Tibial nerve (tissue), 4 donors: ENCODE measurements at places on chromosomes 7 and 10. TPM values are rescaled to one million over a fixed set of nuclear protein-coding genes. Genes with fewer than 3 reads are reported as not detected.
A peak's percentile ranks its signal among the peaks of the same experiment; 100 is the strongest.

- H3K4me3 ChIP-seq: no peak overlapping the region
- H3K27me3 ChIP-seq: no peaks in the 10 kb centered on the region
- DNase-seq: no peak
- peak overlapping the region; percentile 79 for H3K27ac ChIP-seq
- peaks cover 51% of the 10 kb centered on the region for H3K4me1 ChIP-seq
Measured at GRCh38 chr7:144827621-144828020, 8.2 kb downstream of the TPK1 start.

- H3K27me3 ChIP-seq: no peaks in the 10 kb centered on the region
- no peak overlapping the region for H3K27ac ChIP-seq
Measured at GRCh38 chr10:11509036-11509435, 102.4 kb downstream of the USP6NL start.

NSUN6 gene
- total RNA-seq: 30.6 TPM

SORCS1 gene
- total RNA-seq: 34.3 TPM

C10orf53 gene
- not detected for total RNA-seq

DNA sequence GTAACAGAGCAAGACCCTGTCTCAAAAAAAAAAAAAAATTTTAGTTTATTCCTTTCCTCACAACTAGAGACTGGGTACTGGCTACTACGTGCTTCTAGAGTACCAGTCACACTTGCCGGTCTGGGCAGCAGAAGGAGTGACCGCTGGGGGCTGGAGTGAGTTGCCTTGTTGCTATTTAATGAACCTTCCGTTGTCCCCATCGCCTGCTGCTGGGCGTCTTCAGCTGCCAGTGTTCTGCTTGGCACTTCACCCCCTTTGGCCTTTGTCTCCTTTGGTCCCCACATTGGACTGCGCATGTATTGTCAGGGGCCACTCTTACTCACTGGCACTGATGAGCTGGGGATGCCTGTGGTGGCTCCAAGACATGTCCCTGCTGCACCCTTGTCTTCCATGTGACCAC is 110.6 kb downstream of the CLEC2L start:
- H3K36me3 ChIP-seq: no peaks in the 10 kb centered on the region
- H3K4me1 ChIP-seq: no peaks in the 10 kb centered on the region
- H3K27ac ChIP-seq: no peak overlapping the region
- H3K4me3 ChIP-seq: no peak overlapping the region
- H3K27me3 ChIP-seq: no peaks in the 10 kb centered on the region

DNA sequence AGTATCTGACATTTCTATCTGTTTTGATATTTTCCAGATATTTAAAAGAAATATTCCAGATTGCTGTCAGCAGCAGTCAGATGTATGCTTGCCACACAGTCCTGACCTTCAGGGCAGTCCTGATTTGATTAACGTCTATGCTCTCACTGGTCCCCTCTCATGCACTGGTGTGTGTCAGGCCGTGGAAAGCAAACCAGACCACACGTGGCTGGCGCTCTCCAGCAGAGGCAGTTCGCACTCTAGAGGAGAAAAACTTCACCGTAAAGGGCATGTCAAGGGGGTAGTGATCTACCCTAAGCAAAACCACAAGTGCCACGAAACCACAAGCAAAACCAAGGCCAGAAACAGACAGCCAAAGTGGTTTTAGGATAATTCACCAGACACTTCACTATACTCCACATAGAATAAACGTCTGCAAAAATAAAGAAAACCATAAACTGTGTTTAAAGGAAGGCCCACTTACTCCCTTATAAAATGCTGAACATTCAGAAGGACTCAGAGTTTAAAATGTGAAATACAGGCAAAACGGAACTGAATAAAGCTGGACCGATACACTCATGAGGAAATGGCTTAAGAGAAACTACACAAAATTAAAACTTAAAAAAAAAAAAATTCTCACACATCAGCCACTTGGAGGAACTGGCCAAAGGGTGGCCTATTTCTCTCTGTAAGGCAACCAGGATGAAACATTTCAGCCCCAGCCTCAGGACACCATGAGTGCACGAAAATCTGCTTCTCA is 26.4 kb downstream of the PARP12 start:
- peaks cover 9% of the 10 kb centered on the region for H3K4me1 ChIP-seq
- H3K27me3 ChIP-seq: no peaks in the 10 kb centered on the region
- no peak overlapping the region for H3K4me3 ChIP-seq
- no peak for DNase-seq
- H3K27ac ChIP-seq: no peak overlapping the region

CAV1 gene
- 375 TPM for total RNA-seq

GRCh38 chr7:47446871-47447466 is 134.9 kb downstream of the TNS3 start:
- no peak overlapping the region for H3K4me3 ChIP-seq
- H3K27me3 ChIP-seq: no peaks in the 10 kb centered on the region
- no peak overlapping the region for H3K27ac ChIP-seq
- peaks cover 72% of the 10 kb centered on the region for H3K4me1 ChIP-seq
- no peak for DNase-seq

IFIT1B gene
- not detected for total RNA-seq

DNA sequence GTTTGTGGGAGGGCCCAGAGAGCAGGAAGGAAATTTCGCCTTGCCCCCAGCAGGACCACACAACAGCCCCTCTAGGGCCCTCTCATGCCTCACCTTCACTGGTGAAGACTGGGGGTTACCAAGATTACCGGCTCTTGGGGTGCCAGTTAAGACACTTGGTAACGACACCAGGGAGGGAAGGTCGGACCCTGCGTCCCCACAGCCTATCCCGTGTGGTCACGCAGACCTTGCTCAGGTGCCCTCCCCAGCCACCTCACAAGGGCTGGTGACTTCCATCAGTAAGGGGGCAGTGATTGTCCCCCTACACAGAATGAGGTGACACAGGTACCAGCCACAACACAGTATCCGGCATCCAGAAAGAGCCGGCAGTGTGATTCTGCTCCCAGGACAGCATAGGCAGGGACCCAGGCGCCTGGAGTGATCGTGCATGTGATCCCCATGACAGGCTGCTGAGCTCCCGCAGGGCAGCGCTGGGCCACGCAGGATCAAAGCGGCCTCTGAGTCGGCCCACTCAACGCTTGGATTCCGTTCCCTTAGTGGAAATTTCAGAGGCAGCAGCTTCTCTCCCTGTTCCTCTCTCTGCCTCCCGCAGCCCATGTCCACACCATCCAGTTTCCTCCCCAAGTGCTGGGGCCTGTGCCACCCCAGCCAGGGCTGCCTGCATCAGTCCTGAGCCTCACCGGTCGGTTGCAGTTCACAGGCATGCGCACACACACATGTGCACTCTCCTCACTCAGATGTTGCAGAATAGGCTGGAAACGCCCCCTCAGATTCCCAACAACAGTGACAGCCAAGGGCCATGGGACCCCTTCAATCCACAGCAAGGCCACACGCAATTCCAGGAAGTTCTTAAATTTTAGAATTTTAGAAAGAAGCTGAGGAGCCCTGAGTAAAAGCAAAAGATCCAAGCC is 35.8 kb downstream of the CAMK2B start:
- peak; percentile 8 for DNase-seq
- H3K4me1 ChIP-seq: no peaks in the 10 kb centered on the region
- peak overlapping the region; percentile 64 for H3K27ac ChIP-seq

XRCC2 gene
- 0.44 TPM for total RNA-seq

DNA sequence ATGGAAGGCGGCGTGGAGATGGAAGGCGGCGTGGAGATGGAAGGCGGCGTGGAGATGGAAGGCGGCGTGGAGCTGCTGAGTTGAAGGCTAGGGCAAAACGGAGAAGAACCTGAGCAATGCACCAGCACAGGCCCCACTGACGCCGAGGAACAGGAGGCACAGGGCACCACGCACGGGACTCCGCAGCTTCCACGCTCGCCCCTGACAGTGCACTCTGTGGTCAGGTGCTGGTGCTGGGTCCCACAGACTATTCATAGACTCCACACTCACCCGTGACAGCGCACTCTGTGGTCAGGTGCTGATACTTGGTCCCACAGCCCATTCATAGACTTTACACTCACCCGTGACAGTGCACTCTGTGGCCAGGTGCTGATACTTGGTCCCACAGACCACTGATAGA is 34.0 kb downstream of the CPXM2 start:
- no peaks in the 10 kb centered on the region for H3K27me3 ChIP-seq
- peaks cover 4% of the 10 kb centered on the region for H3K4me1 ChIP-seq
- no peak for DNase-seq
- peaks cover 9% of the 10 kb centered on the region for H3K36me3 ChIP-seq
- H3K4me3 ChIP-seq: no peak overlapping the region

SPAM1 gene
- total RNA-seq: not detected

HSPB1 gene
- total RNA-seq: 279 TPM

- H3K4me1 ChIP-seq: peaks cover 5% of the 10 kb centered on the region
- no peak for DNase-seq
- H3K4me3 ChIP-seq: no peak overlapping the region
Measured at GRCh38 chr7:142362349-142362748, 104.5 kb upstream of the PRSS58 start.

- H3K4me3 ChIP-seq: no peak overlapping the region
- no peak overlapping the region for H3K27ac ChIP-seq
- H3K27me3 ChIP-seq: no peaks in the 10 kb centered on the region
- H3K36me3 ChIP-seq: no peaks in the 10 kb centered on the region
- DNase-seq: no peak
Measured at GRCh38 chr7:54129035-54129434, 413.1 kb upstream of the VSTM2A start.

DNA sequence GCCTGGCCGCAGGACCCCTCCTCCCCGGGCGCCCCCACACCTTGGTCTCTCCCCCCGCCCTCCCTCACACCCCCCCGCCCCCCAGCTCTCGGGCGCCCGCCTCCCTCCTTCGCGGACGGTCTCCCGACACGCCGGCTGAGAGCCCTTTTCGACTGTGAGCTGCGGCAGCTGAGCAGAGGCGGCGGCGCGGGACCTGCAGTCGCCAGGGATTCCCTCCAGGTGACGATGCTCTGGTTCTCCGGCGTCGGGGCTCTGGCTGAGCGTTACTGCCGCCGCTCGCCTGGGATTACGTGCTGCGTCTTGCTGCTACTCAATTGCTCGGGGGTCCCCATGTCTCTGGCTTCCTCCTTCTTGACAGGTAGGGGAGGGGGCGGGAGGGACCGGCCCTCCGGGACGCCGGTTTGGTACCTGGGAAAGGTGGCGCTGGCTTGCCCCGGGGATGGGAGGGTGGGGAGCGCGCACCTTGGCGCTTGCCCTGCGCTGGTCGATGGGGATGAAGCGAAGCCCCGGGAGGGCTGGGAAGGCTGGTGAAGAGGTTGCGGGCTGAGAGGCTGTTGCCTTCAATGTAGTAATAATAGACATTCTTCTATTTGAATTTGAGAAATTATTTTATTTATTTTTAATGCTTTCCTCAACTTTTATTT is at the start of gene BMPER:
BMPER (plus strand) TSS at position 151 of the 644 bp plus-strand sequence; CDS start at position 226, 75 bp downstream.
- H3K4me3 ChIP-seq: peak within 1 kb of the TSS; percentile 66
- peaks cover 26% of the 10 kb centered on the region for H3K4me1 ChIP-seq
- no peak for DNase-seq
- peaks cover 28% of the 10 kb centered on the region for H3K27me3 ChIP-seq

- H3K27ac ChIP-seq: no peak overlapping the region
- no peaks in the 10 kb centered on the region for H3K4me1 ChIP-seq
- DNase-seq: no peak
Measured at GRCh38 chr7:28361551-28361950, 50.8 kb upstream of the CREB5 start.

CLCN1 gene
- total RNA-seq: not detected

C10orf67 gene
- total RNA-seq: 0.30 TPM

DNA sequence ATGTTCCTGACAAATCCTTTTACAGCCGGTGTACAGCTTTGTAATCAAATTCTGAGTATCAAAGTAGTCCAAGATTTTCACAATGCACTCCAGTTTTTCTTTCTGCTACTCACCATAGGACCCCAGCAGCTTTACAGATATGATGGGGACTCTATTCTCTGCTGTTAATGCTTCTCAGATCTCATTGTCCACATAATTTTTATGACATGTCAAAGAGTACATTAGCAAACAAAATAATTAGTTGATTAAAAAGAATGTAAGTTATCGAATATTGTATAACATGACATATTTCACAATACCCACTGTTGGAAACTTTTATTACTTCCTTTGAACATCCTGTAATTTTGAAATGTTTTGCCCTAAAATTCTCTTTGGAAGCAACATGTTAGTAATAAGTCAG is 81.4 kb upstream of the KIAA1217 start:
- H3K27ac ChIP-seq: no peak overlapping the region
- H3K4me3 ChIP-seq: no peak overlapping the region
- DNase-seq: no peak
- no peaks in the 10 kb centered on the region for H3K4me1 ChIP-seq
- H3K27me3 ChIP-seq: no peaks in the 10 kb centered on the region
- no peaks in the 10 kb centered on the region for H3K36me3 ChIP-seq

DNA sequence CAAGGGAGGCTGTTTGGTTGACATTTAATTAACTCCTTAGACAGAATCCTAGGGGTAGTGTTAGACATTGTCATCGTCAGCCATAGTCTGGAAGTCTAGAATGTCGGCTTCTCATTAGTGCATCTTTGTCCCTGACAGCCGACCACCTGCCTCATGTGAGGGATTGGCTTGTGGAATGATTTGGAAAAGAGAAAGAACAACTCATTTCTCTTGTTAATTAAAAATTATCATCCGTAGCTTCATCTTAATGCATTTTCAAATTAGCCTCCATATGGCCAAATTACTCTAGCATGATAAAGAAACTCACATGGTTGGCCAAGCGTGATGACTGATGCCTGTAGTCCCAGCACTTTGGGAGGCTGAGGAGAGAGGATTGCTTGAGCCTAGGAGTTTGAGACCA is 97.7 kb upstream of the PARD3 start:
- H3K27me3 ChIP-seq: no peaks in the 10 kb centered on the region
- no peak overlapping the region for H3K27ac ChIP-seq
- no peaks in the 10 kb centered on the region for H3K36me3 ChIP-seq
- no peak for DNase-seq

BAMBI gene
- 13.5 TPM for total RNA-seq

GRCh38 chr7:97373736-97374135 is 256.2 kb downstream of the SDHAF3 start:
- H3K36me3 ChIP-seq: no peaks in the 10 kb centered on the region
- no peaks in the 10 kb centered on the region for H3K27me3 ChIP-seq
- no peak overlapping the region for H3K27ac ChIP-seq
- no peak for DNase-seq
- no peak overlapping the region for H3K4me3 ChIP-seq

DNA sequence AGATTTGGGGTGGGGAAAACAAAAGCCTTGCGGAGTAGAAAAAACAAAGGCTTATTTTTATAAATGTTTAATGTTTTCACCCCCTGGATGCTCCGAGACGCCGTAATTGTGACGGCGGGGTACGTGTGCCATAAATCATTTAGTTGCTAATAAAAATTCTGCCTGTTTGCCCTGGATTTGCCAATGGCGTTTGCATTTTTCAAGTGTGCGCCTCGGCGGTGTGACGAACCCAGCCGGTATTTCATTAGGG is 2.5 kb upstream of the TNRC18 start:
- H3K36me3 ChIP-seq: no peaks in the 10 kb centered on the region
- no peak for DNase-seq
- H3K27me3 ChIP-seq: no peaks in the 10 kb centered on the region
- peak overlapping the region; percentile 86 for H3K4me3 ChIP-seq
- peaks cover 25% of the 10 kb centered on the region for H3K4me1 ChIP-seq

DNA sequence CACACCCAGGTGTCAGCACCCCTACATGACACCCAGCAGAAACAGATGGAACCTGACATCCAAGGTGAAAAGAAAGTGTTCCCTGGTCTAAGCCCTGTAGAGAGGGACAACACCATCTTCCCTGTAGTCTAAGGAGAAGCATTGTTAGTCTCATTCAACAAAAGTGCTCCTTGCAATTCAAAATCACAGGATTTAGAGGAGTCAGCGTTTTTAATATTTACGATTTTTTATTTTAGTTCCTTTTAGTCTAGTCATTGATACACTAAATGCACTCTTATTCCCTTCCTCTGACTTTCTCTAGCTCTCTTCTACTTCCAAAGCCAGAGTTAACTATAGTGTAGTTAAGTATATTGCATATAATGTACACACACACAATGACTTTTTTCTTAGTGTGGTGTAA is 163.0 kb downstream of the TPK1 start:
- no peaks in the 10 kb centered on the region for H3K36me3 ChIP-seq
- H3K4me3 ChIP-seq: no peak overlapping the region
- no peaks in the 10 kb centered on the region for H3K27me3 ChIP-seq
- no peak for DNase-seq
